ENCODE measurements at places on chromosomes 2 and 18.

GRCh38 chr2:109382951-109383350 lies 230.8 kb downstream of the SEPTIN10 start:
- DNase-seq = no peak

GRCh38 chr18:23718243-23718720 lies 29.0 kb downstream of the LAMA3 start:
- no peak for DNase-seq

DNA sequence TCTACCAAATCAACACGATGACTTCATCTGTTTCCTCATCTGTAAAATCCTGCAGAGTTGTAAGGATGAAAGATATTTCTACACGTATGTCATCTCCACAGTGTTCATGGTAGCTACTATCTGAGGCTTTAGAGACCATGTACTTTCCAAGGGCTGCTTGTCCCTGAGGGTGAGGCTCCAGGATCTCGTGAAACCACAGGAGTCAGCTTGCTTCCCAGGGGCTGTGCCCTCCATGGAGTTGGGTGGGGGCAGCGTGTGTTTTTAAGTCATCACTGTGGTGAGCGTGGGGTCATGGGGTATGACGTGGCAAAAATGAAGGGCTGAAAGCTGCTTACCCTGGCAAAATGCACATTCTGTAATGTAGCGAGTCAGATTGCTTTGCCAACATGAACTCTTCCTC lies 81.6 kb downstream of the ASAP2 start:
- peak; percentile 95 for DNase-seq

DNA sequence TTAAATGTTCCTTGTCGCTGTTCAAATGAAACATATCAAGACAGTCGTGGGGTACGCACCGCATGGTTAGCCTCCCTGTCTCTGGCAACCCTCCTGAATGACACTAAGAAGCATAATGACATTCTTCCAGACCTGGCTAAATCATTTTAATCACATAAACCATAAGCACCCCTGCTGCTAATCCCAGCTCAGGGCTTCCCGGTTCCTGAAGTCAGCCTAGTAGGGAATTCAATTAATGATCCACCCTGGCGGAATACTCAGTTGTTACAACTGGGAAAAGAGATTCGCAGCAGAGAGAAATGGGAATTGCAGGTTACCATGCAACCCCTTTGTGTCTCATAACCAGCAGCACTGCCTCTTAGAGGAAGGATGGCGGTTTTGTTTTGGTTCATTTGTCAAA lies 200.8 kb upstream of the AGAP1 start:
- DNase-seq = no peak

DNA sequence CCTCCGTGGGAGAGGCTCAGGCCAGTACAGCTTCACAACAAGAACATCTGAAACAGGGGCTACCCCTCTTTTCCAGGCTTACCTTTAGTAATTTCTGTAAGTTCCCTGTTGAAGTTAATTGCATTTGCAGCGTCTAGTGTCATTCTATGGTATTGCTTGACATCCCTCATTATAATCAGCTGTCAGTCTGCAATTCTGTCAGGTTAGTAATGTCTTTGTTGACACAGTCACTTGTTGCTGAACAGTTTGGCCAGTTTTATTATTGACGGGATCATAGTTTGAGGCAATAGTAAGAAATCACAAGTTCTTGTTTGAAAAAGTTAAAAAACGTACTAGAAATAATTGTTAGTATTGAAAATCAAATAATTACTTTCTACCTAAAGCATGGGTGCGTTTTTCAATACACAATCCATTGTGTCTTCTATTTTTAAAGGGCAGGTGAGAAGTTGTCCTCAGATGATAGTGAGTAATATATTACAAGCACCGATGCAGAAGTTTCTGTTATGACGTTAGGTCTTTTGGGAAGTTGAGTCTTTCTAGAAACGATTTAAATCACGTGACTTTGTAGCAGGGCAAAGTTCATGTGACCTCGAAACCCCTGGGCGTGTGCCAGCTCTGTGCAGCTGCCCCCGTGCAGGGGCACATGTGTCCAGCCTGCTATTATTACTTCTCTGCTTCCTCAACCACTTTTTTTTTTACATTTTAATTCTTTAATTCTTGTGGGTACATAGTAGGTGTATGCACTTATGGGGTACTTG lies 49.5 kb upstream of the MBP start:
- DNase-seq = no peak

- DNase-seq = no peak
Observed at GRCh38 chr2:10481055-10481665, 33.0 kb upstream of the ODC1 start.

DNA sequence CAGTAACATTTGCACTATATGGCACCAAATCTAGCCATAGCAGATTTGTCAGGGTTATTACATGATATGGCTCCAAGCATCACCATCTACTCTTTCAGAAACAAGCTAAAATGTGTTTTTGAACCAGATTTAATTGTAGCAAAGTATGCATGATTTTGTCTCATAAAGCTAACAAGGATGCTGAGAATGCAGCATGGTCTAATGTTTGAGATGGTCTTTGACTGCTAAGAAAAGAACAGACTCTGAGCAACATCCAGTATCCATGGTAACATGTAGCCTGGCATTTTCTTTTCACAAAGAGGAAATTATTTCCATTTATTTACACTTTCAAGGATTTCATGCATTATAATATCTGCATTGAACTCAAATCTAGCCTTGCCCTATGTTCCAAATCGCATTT lies 206.5 kb downstream of the PDE1A start:
- no peak for DNase-seq

DNA sequence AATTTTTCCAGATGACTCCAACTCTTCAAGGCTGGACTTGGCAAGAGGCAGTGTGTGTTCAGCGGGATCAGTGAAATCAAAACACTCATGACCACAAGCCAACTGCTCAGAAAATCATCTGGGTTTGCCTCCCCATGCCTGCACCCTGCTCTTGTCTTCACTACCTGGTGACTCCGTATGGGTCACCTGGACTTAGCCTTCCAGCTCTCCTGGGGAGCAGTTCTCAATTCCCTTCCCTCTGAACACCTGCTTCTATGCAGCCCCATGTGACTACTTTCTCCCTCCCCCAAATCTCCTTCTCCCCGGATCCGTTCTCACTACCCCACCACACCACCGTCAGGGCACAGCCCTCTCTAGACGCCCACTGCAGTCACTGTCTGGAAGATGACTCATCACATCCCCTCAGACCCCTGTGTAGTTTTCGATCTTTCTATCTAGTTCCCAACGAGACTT lies 130.2 kb upstream of the ID2 start:
- no peak for DNase-seq

- peak; percentile 65 for DNase-seq
Observed at GRCh38 chr2:9797681-9798556, 45.4 kb upstream of the TAF1B start.

GRCh38 chr2:40955042-40955441 lies 503.2 kb upstream of the SLC8A1 start:
- DNase-seq = no peak

GRCh38 chr18:43642727-43643330 lies 365.5 kb upstream of the SYT4 start:
- DNase-seq = no peak

GRCh38 chr2:166628478-166629136 lies 134.6 kb upstream of the SCN7A start:
- no peak for DNase-seq

DNA sequence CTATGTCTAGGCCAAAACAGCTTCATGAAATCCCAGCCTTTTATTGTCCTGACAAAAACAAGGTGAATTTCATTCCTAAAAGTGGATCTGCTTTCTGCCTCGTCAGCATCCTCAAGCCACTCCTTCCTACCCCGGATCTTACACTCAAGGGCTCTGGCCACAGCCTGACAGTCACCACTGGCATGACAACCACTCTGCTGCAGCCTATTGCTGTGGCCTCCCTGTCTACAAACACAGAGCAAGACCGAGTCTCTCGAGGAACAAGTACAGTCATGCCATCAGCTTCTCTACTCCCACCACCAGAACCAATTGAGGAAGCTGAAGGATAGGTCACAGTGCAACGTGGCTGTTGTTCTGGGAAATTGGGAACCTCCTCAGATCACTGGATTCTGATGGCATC lies 106.1 kb downstream of the ICA1L start:
- DNase-seq = peak; percentile 77

DNA sequence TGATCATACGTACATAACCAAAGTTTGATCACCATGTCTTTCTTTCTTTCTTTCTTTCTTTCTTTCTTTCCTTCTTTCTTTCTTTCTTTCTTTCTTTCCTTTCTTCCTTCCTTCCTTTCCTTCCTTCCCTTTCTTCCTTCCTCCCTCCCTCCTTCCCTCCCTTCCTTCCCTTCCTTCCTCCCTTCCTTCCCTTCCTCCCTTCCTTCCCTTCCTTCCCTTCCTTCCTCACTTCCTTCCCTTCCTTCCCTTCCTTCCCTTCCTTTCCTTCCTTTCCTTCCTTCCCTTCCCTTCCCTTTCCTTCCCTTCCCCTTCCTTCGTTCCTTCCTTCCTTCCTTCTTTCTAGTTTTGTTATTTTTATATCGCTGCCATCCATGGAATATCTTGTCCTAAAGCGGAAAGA lies 406.7 kb upstream of the DDX18 start:
- DNase-seq = no peak

DNA sequence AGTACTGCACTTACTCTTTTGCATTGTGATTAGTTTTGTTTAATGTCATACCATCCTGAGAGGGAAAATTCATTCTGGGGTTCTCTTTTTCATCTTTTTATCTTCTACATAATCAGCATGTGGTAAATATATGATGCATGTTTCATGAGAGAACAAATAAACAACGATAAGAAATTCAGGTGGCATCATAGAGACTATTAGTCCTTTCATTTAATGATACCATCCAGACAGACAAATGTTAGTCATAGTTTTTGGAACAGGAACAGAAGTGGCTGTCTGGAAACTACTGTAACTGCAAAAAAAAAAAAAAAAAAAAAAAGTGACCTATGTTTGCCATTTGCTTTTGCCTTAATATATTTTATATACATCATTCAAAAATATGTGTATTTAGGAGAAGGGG lies 761.0 kb downstream of the EPHA4 start:
- peak; percentile 52 for DNase-seq

DNA sequence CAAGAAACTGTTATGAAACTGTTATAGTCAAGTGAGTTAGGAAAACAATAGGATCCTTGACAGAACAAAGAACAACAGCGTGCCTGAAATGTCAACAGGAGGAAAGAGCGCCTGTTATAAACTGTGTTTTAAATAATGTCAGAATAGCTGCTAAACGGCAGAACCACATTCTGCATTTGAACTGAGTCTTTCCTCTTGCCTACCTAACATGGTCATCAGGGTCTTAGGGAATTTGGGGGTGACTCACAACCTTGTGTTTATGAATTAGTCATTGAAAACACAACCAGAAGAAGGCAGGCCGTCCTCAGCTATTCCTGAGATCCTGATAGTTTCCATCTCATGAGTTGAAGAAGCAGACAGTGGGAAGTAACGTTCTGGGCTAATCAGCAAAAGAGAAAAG lies 222.0 kb upstream of the FN1 start:
- DNase-seq = peak; percentile 95

- DNase-seq = no peak
Observed at GRCh38 chr2:1781291-1782080, 37.2 kb upstream of the PXDN start.

GRCh38 chr18:35497027-35497369 lies 762 bp downstream of the INO80C start:
- DNase-seq = no peak

DNA sequence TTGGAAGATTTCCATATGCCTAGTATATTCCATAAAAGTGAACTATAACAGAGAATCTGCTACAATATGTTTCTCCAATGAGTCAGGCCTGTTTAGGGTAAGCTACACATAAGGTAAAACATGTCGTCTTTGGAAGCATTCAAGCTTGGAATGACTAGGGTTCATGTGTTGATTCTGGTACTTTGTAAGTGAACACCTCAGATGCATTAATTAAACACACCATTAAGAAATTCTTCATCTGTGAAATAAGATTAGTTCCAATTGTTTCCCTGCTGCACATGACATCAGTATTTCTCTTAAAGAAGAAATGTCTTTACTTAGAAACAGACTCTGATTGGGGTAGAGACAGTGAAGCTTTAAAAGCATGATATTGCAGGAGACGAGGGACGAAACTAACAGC lies 461.1 kb upstream of the NXPH2 start:
- DNase-seq = no peak

GRCh38 chr2:43149482-43150107 lies 76.8 kb downstream of the ZFP36L2 start:
- DNase-seq = no peak

DNA sequence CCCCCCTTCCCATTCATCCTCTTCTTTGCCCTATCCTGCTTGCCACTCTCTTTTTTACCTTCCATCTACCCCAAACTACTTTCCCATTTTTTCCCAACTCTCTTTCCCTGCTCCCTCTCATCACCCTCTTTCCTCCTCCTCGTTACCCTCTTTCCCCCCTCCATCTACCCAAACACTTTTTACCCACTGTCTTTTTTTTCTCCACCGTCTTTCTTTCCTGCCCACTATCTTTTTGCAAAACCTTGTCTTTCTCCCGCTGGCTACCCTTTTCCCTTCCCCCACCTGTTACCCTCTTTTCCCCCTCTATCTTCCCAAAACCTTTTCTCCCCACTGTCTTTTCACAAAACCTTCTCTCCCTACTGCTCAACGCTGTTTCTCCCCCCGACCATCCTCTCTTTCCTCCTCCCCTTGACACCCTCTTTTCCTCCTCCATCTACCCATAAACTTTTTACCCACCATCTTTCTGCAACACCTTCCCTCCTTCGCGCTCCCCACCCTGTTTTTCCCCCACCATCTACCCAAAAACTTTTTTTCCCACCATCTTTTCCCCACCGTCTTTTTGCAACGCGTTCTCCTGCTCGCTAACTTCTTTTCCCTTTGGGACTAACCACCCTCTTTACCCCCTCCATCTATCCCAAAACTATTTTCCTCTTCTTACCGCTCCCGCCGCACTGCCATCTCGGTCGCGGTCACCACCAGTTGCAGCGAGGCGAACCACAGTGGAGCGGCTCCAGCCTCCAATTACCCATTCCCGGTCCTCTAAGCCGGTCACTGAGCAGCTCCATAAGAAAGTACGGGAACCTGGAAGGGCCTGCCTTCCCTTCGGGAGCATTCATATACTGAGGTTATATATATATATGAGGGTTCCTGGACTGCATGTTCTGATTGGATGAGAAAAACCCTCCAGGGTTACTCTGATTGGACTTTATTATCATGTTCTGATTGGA lies 15.0 kb downstream of the CCDC74A start:
- DNase-seq = no peak

GRCh38 chr2:60478660-60479059 lies 74.8 kb downstream of the BCL11A start:
- DNase-seq = no peak

- DNase-seq = peak; percentile 27
Observed at GRCh38 chr2:113965644-113966043, 75.8 kb downstream of the ACTR3 start.

DNA sequence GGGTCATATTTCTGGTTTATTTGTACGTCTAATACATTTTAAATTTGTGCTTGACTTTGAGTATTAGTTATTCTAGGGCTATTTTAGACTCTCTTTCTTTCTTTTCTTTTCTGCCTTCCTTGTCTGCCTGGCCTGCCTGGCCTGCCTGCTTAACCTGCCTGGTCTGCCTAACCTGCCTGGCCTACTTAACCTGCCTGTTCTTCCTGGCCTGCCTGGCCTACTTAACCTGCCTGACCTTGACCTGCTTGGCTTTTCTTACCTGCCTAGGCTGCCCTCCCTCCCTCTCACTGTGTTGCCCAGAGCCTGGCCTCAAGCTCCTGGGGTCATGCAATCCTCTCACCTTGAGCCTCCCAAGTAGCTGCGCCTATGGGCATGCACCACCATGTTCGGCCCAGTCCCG lies 83.7 kb downstream of the PMAIP1 start:
- no peak for DNase-seq

GRCh38 chr18:32919799-32920198 lies 147.0 kb upstream of the KLHL14 start:
- peak; percentile 36 for DNase-seq

All from mammary epithelial cell (primary cell).